ENCODE measurements at places on chromosomes 7 and 10.
A peak's percentile ranks its signal among the peaks of the same experiment; 100 is the strongest.

GRCh38 chr7:12090757-12091221 lies 120.3 kb upstream of the TMEM106B start:
- DNase-seq, result no peak

GRCh38 chr10:29253690-29254029 lies 35.2 kb upstream of the LYZL1 start:
- no peak for DNase-seq

DNA sequence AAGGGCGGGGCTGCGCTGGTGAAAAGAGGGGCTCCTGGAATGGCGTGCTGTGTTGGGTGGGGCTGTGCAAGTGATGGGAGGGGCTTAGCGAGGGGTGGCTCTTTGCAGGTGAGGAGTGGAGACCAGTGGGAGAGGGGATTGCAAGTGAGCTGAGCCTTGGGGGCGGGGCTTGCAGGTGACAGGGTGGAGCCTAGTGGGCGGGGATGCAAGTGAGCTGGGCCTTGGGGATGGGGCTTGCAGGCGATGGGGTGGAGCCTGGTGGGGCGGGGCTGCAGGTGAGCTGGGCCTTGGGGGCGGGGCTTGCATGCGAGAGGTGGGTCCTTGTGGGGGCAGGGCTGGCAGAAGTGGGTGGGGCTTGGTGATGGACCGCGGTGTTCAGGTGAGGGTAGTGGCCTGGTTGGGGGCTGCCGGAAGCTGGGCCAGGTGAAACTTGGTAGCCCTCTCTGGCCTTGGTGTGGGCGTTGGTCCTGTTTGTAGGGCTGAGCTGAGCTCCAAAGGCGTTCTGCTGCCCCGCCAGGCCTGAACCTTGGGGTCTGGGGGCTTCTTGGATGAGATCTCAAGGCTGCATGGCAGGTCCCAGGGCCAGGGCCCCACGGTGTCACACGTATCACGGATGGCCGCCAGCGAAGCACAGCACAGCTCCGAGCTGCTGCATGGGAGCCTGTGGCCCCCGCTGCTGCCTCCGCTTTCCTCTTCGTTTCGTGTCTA lies 743 bp upstream of the PITRM1 start:
- no peak for DNase-seq

- no peak for DNase-seq
These were observed 29.4 kb upstream of the ECHDC3 start for GRCh38 chr10:11712744-11713143.

DNA sequence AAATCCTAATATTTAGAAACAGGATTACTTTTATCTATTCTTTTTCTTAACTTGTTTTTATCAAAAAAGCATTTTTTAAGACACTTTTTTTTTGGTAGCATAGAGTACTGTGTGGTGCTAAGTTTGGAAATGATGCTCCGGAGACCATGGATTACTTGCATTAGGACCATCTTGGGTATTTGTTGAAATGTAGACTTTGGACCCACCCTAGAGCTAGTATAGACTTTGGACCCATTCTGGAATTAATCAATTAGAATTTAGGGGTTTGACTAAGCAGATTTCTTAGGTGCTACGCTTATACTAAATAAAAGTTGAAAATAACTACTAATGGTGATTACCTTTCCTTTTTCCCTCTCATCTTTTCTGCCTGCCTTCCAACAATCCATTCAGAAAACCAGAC lies 80.4 kb downstream of the PHF14 start:
- DNase-seq, result no peak

DNA sequence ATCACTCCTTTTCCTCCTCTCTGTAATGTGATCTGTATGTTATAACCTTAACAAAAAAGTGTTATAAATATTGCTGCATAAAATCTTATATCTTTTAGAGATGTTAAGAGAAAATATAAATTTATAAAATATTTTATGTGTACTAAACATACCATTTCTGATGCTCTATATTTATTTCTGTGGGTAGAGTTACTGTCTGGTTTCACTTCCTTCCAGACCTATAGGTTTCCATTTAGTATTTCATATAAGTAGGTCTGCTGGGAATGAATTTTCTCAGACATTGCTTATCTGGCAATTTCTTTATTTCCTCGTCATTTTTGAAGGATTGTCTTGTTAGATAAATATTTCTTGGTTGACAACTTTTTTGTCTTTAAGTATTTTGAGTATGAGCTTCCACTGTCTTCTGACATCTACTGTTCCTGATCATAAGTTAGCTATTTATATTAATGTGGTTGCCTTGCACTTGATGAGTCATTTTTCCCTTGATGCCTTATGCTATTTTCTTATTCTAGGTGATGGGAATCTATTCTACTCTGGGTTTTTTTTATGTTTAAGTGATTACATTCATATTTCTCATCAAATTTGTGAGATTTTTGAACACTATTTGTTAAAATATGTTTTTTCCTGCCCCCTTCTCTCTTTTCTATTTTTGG lies 11.2 kb upstream of the THSD7A start:
- no peak for DNase-seq

- peak; percentile 12 for DNase-seq
These were observed 642.2 kb downstream of the SH2D4B start for GRCh38 chr10:81179805-81180452.

DNA sequence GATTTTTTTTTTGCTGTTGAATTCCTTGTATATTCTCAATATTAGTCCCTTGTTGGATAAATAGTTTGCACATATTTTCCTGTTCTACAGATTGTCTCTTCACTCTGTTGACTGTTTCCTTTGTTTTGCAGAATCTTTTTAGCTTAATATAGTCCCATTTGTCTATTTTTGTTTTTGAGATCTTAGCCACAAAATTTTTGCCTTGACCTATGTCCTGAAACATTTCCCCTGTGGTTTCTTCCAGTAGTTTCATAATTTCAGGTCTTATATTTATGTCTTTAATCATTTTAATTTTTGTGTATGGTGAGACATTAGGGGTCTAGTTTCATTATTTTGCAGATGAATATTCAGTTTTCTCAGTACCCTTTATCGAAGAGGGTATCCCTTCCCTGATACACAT lies 92.7 kb downstream of the LANCL2 start:
- DNase-seq, result no peak

DNA sequence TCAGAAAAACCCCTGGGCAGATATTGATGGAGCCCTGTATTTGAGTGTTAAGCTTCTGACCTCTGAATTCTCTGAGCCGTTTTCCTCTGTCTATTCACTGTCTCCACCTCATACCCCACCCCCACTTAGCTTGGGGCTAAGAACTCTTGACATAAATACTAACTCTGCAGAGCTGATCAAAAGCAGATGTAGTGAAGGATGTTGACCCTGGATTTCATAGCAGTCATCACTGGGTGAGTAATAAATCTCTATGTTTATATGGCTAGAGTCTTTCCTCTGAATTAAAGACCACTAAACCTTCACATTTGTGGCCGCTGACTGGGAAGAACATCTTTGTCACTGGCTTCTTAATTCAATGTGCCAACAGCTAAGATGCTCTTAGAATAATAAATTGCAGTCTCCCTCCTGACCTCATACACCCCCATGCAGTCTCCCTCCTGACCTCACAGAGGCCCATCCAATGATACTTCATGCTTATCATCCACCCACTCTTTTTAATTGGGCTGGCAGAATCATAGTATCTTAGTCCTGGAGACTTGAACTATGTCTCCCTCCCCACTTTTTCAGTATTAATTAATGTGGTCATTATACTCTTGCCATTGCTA lies 78.0 kb upstream of the MACROH2A2 start:
- DNase-seq, result no peak

DNA sequence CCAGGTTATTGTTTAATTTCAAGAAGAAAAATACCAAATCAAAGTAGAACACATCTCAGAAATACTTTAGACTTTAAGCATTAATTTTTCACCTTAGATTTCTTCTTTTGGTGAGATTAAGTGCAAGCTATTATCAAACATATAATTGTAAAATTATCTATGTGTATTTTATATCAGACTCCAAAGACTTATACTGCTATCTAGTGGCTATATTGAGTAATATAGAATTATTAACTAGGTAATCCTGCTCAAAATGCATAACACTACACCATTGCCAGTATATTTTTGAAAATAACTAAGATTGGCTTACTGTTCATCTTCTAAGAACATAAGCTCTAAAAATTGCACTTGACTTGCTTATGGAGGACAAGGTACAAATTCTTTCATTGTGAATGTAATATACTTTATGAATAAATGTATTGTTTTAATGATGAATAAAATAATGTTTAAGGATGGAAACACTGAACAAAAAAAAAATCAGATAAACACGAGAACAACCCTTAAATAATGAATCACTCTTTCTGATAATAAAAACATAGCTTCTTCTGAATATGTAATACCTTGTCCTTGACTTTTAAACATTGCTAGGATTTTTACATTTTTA lies 86.7 kb upstream of the GNAI1 start:
- no peak for DNase-seq

DNA sequence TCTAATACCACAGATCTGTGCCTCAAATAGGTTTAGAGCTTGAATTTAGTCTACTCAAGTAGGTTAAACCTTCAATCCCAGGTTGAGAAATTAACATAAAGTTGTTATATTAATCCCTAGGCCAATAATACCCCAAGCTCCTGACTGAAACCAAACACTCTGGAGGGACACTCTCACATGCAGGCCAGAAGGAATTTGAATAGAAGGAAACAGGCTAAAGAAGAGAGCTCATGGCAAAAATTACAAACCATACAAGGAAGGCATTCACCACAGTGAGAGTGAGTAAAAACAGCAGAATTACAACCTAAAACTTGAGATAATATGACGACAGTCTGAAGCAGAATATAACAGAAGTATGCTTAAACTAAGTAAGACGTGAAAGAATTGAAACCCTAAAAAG lies 76.1 kb upstream of the PDK4 start:
- DNase-seq, result no peak

GRCh38 chr7:18580950-18581349 lies 85.4 kb downstream of the HDAC9 start:
- no peak for DNase-seq

- DNase-seq, result no peak
These were observed 751 bp downstream of the PAX2 start for GRCh38 chr10:100745882-100746783.

- no peak for DNase-seq
These were observed 24.7 kb downstream of the AUTS2 start for GRCh38 chr7:69622960-69623359.

DNA sequence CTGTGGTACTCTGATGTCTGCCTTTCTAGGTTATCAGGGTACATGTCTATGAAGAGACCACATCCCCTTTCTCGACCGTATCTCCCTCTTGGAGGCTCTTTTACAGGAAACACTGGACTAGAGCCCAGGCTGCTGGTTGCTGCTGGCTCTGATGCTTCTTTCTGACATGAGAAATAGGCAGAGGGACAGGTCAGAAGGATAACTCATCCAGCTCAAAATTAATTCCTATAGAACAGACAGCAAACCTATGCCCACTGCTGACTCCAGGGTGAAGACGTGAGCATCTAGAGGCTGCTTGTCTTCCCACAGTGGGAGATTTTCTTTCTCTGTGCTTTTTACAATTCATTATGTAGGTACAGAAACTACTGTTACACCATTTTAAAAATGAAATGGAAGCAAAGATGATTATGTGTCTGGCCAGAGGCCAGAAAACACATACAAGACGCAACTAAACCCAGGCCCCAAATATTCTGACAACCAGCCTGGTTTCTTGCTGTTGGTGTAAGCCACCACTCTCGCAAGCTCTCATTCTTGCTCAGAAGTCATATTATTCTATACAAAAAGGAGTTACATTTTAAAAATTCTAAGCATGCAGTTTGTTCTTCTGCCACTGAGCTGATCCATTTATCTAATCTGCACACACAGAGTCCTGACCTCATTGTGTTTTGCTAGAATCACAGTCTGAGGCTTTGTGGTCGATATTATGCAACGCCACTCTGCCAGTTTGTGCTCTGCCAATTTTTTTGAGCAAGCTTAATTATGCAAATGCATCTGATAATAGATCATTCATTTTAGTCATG lies 424.3 kb downstream of the KIF20B start:
- no peak for DNase-seq

- no peak for DNase-seq
These were observed 66.7 kb downstream of the DLG5 start for GRCh38 chr10:77859865-77860282.

DNA sequence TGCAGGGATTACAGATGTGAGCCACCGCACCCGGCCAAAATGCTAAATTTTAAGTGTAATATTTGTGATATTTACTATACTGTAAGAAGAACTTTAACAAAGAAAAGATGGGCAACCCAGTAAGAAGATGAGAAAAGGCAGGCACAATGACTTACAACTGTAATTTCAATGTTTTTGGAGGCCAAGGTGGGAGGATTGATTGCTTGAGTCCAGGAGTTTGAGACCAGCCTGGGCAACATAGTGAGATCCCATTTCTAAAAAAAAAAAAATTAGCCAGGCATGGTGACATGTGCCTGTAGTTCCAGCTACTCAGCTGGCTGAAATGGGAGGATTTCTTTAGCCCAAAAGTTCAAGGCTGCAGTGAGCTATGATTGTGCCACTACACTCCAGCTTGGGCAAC lies 11.7 kb upstream of the GATAD1 start:
- no peak for DNase-seq

GRCh38 chr7:143901332-143901667 lies 676 bp downstream of the TCAF1 start:
- DNase-seq, result no peak

- DNase-seq, result no peak
These were observed 4.0 kb downstream of the CYP3A7 start for GRCh38 chr7:99730992-99731391.

- DNase-seq, result no peak
These were observed 204.6 kb upstream of the POM121L12 start for GRCh38 chr7:52830801-52831200.

- no peak for DNase-seq
These were observed 32.7 kb upstream of the SRGN start for GRCh38 chr10:69055241-69055640.

DNA sequence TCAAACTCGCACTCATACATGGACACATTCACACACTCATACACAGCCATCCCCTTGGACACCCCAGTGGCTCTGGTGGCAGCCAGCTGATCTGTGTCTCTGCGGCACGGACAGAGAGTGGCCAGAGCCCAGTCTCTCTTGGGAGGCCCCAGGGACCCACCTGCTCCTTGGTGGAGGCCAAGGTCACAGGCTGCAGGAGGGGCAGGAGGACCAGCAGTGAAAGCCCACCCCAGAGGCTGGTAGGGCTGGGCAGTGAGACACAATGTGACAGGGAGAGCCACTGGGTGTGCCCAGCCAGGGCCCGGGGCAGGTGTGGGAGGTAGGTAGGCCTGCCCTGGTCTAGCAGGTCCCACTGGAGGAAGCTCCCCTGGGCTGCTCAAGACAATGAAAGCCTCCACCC lies 18.5 kb downstream of the SHH start:
- DNase-seq, result no peak

GRCh38 chr7:22596763-22597400 lies 96.9 kb upstream of the STEAP1B start:
- no peak for DNase-seq

DNA sequence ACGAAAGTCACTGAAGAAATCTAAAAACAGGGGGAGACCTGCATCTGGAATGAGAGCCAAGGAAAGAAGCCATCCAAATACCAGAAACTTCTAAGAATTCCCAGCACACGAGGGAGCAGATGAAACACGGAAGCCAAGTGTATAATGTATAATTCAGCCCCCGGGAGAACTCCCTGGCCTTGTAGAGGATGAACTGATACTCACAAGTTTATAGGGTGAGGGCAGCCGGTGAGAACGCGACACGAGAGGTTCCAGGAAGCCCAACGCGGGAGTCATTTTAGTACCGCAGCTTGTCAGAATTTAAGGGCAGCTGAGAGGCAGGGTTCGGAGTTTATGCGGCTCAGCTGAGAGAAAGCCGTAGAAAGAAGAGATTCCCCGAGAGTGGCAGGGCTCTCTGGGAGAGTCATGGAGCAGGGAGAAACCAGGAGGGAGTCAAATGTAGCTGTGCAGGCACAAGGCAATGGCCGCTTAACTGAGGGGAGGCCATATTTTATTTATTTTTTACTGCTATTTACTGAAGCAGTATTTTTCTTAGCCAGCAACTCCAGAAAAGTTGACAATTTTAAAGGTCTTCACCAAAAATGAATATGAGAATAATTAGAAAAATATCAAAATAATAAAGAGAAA lies 164.0 kb downstream of the NPSR1 start:
- no peak for DNase-seq
